ENCODE measurements at places on chromosomes 6 and 20.

- DNase-seq: peak; percentile 83
Observed at GRCh38 chr6:11317885-11318771, 85.7 kb upstream of the NEDD9 start.

- no peak for DNase-seq
Observed at GRCh38 chr20:56626367-56627121, 2.6 kb upstream of the TFAP2C start.

DNA sequence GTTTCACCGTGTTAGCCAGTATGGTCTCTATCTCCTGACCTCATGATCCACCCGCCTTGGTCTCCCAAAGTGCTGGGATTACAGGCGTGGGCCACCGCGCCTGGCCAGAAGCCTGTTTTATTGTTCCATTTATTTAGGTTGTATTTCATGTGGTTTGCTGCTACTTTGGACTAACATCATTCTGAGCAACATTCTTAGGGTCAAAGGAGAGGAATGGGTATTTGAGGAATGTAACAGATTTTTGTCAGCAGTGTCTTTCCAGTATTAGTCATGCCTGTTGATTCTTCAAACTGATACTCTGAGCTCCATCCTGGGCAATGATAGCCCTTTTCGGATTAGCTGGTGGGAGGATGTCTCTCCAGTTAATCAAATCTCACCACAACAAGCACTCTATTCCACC, 213.0 kb upstream of the CITED2 start:
- no peak for DNase-seq

GRCh38 chr20:20406306-20406705, 38.4 kb downstream of the INSM1 start:
- no peak for DNase-seq

- DNase-seq: no peak
Observed at GRCh38 chr6:163577404-163577803, 162.9 kb downstream of the QKI start.

DNA sequence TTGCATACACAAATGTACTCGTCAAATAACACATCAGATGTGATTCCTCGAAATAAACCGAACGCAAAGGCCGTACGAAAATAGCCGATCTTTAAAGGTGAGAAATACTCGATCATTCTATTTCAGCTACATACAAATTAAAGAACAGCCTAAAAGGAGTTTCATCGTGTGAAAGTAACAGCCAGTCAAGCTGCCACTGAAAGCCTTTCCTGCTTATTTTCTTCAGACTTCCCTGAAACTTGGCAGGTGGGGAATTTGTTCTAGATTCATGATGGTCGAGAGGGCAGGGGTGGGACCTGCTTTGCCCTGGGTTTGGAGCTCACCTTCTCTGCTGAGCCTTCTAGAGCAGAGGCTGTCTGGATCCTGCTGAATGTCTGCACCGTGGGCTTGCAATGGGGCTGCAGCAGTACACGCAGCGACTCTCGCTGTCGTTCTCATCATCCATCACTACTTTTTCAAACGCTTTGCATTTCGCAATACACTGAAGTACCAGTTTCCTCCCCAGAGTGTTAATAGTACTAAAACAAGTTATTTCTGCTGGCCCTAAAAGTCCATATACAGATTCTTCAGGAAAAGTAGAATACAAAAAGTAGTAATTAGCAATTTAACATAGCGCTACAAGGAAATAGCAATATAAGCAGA, 16.2 kb downstream of the FOXC1 start:
- DNase-seq: no peak

- DNase-seq: no peak
Observed at GRCh38 chr6:37020381-37020780, 14.9 kb downstream of the FGD2 start.

- no peak for DNase-seq
Observed at GRCh38 chr6:82597201-82597600, 233.6 kb downstream of the TPBG start.

All from femur (tissue), 1 donor.